Stimulated activated CD8-positive, alpha-beta memory T cell treated with anti-CD3 and anti-CD28 coated beads, Interleukin-7, amount 100 ng/mL, for 24 hours (primary cell): ENCODE measurements at places on chromosomes 2 and 18.

- no peak for DNase-seq
Observed at GRCh38 chr2:105804266-105804665, 59.6 kb downstream of the NCK2 start.

- DNase-seq: no peak
Observed at GRCh38 chr2:54512663-54513362, 56.7 kb downstream of the SPTBN1 start.

- no peak for DNase-seq
Observed at GRCh38 chr2:11802782-11803191, 56.4 kb downstream of the LPIN1 start.

- no peak for DNase-seq
Observed at GRCh38 chr2:144849612-144850011, 329.7 kb upstream of the ZEB2 start.

DNA sequence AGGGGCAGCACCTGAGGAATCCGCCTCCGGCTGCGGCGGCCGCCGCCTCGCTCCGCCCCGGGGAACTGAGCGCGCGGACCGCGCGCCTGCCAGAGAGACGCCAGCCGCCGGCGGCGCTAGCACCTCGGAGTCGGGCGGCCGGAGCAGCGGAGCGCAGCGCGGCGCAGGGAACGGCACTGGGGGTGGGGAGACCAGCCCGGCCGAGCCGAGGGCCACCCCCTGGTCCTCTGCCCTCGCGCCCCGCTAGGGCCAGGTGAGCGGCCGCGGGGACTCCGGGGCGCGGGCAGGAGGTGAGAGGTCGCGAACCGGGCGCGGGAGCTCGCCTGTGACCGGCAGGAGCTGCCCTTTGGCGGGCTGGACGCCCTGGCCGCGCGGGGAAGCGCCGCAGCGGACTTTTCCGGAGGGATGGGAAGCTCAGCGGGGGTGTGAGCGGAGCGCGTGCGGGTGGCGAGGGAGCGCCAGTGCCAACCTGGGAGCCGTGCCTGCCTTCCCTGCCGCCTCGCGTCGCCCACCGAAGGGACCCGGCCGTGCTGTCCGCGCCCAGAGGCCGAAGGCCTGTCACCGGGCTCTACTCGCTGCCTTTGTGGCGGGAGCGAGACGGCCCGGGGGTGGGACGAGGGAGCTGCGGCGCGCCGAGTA, at the start of gene GREB1L:
GREB1L (plus strand) TSS at position 92 of the 639 bp plus-strand sequence. CDS start 141,287 bp downstream, outside the sequence.
- DNase-seq: no peak

- DNase-seq: no peak
Observed at GRCh38 chr2:232332940-232333259, 45.7 kb upstream of the ALPP start.
